DMS153 (cell line): ENCODE measurements at places on chromosomes 5 and 9.

DNA sequence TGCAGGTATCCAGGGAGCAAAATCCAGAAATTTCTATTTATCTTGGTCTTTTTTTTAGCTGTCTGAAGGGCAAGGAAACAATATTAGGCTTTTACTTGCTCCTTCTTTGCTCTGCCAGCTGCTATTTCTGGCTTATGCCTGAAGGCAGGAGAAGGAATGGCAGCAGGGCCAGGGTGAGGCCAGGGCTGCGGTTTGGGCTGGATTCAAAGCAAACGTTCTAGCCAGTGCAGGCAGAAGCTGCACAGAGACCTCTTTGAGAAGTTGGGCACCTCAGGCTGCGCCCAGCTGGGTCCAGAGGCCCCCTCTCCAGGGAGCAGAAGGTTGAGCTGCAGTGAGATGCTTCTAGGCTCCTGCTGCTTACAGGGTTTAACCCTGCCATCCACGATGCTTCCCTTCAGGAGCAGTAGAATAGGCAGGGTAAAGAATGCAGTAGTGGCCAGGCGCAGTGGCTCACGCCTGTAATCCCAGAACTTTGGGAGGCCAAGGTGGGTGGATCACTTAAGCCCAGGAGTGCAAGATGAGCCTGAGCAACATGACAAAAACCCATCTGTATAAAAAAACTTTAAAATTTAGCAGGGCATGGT lies 201.2 kb downstream of the ADCY2 start:
- DNase-seq, result no peak

- no peak for DNase-seq
Observed at GRCh38 chr9:9557804-9558334, 1054.9 kb downstream of the PTPRD start.

- DNase-seq, result no peak
Observed at GRCh38 chr9:7976167-7976755, 176.7 kb upstream of the DMAC1 start.

DNA sequence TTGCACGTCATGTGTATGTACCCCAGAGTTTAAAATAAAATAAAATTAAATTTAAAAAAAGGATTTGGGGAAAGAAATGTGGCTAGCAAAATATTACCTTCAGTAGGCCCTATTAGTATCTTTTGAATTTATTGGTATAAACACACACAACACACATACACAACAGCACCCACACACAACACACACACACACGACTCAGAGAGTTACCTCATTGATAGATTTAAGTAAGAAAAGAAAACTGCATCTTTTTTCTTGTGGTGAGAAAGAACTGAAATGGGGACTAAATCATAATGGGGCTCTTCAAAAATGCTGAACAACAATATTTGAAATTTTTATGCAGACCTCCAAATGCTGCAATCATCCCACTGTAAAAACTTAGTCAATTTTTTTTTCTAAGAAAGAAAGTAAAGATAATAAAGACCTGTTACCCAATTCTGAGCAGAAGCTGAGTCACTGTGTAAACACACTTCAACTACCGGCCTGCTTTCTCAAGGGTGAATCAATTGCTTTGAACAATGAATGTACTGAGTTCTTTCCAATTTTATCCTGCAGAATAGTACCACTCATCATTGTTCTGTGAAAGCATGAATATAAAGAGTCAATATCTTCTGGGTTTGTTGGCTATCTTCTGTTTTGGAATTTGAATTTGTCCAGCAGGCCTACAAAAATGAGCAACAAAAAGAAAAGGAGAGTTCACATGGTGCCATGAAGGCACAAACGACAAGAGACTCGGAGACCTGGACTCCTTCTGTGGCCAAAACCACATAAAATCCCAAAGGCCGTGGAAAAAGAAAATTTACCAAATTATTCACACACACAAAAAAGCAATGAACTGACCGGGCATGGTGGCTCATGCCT lies 57.9 kb upstream of the CCNG1 start:
- no peak for DNase-seq

- DNase-seq, result no peak
Observed at GRCh38 chr5:153745778-153746395, 255.4 kb downstream of the GRIA1 start.

DNA sequence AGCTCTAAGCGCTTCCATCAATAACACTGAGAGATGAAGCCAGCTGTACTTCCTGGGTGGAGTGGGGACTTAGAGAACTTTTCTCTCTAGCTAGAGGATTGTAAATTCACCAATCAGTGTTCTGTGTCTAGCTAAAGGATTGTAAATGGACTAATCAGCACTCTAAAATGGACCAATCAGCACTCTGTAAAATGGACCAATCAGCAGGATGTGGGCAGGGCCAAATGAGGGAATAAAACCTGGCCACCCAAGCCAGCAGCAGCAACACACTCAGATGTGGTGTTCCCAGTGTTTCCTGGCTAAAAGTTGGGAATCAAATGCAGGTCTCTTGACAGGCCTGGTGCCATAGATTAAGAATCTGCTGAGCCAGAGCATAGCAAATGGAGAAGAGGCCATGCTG lies 60.5 kb downstream of the ALDH7A1 start:
- no peak for DNase-seq

GRCh38 chr5:95934207-95934804 lies 27.3 kb downstream of the ELL2 start:
- DNase-seq, result no peak

DNA sequence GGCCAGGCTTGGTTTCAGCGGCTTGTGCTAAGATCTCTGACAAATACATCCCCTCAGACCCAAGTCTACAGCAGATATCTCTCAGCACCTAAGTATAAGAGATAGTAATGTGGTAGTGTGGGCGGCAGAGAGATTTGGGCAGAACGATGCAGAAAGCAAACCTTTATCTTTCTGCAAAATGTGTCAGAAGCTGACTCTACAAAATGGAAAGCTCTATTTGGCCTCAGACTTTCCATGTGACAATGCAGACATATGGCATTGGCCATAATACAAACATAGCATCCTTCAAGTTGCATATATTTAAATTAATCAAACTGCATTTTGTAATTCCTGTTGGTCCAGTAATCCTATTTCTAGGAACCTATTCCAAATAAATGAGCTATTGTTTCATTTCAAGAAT lies 102.5 kb upstream of the RAI14 start:
- no peak for DNase-seq

- no peak for DNase-seq
Observed at GRCh38 chr9:74173284-74173683, 323.9 kb upstream of the RORB start.

DNA sequence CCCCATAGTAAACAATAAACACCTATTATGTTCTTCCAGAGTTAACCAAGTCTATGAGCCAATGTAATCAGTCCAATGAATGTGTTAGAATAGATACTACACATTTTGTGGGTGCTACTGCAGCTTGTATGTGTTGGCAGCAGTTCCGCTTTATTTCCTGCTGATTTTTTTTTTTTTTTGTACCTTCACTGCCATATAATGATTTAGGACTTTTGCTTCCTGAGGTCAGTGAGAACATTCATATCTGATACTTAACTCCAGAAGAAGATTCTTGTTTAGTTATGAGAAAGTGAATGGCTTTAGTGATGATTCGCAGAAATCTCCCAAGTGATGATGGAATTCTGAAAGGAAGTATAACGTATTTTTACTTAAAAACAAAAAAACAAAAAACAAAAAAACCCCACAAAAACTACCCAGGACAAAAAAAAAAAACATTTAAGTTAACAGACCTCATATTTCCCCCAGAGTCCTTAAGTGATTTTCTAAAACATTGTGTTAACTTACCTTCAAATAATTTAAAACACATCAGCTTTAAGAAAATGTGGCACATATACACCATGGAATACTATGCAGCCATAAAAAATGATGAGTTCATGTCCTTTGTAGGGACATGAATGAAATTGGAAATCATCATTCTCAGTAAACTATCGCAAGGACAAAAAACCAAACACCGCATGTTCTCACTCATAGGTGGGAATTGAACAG lies 24.7 kb upstream of the LMNB1 start:
- DNase-seq, result no peak

- no peak for DNase-seq
Observed at GRCh38 chr9:20791682-20792081, 107.6 kb downstream of the FOCAD start.

DNA sequence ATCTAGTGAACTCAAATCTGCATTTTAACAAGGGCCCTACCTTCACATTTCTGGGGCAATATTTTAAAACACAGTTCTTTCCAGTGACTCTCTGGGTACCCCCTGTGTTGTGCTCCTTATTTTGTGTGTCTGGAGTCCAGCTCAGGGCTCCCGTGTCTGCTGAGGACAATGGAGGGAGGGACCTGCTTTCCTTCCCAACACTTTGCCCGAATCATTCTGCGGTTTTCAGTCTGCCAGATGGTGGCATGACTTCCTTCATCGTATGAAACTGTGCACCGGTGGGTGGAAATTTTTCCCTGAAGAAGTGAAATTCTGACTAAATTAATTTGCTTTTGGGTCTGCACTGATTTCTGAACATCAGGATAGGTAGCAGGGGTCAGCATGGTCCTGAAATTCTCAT lies 153.6 kb upstream of the CD180 start:
- DNase-seq, result peak; percentile 12

GRCh38 chr5:3943859-3944258 lies 348.2 kb downstream of the IRX1 start:
- DNase-seq, result no peak

DNA sequence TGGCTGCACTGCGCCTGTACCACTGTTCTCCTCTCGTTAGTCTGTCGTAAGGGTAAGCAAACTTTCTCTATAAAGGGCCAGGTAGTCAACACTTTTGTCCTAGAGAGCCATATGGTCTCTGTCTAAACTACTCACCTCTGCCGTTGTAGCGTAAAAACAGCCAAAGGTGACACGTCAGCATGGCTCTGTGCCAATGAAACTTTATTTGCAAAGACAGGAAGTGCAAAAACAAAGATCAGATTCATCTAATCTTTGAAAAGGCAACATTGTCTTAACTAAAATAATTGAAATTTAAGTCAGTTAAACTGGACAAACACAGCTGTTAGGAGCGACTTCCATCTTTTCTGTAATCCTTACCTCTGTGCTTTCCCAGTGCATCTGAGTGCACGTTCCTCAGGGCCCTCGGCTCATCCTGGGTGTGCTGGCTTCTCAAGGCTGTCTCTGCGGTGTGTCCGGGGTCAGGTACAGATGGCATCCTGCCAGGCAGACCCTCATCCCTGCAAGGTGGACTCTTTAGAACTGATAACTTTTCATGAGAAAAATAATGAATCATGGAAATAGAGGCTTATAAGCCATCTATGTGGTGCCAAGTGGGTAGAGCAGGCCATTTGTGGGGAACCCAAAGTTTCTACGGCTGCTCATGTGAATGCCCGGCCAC lies 35.2 kb upstream of the IRX4 start:
- peak; percentile 80 for DNase-seq

DNA sequence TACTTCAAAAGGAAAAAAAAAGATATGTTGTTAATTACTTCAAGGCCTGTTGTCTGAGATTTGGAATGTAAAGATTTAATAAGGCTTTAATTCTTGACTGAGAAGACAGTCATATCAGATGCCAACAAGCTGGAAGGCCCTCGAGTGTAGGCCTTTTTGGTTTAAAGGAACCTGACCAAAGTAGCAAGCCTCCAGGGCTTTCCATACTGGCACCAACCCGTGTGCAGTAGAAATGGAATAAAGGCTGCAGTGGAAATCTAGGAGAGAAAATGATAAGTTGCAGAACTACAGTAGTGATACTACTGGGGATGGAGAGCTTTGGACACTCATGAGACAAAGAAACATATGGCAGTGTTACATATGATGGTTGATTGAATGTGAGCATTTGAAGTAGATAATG lies 358.0 kb downstream of the TAF11L14 start:
- DNase-seq, result no peak

GRCh38 chr9:69121155-69122081 lies 52.7 kb upstream of the TJP2 start:
- peak; percentile 81 for DNase-seq
